ENCODE measurements at places on chromosomes 11 and 22.

DNA sequence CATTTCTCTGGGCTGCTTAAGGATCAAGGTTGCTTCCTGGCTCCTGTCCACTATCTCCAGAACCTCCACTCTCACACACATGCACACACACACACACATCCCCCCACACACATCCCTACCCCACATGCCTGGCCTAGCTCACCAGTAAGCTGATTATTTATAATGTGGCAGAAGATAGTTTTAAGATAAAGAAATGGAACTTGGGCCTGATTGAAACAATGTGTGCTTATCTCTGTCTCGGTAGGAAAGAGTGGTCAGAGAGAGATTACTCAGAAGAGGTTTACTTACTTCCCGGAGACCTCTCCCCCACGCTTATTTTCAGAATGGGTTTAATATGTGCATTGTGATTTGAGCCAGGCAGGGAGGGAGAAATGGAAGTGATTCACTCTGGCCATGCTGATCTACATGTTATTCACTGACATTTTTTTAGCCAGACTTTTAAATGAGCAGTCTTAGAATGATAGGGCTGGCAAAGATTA is 422.4 kb downstream of the TENM4 start:
- no peak for ATAC-seq

- no peak for ATAC-seq
These were observed 8.6 kb downstream of the HTATIP2 start for GRCh38 chr11:20372081-20372626.

DNA sequence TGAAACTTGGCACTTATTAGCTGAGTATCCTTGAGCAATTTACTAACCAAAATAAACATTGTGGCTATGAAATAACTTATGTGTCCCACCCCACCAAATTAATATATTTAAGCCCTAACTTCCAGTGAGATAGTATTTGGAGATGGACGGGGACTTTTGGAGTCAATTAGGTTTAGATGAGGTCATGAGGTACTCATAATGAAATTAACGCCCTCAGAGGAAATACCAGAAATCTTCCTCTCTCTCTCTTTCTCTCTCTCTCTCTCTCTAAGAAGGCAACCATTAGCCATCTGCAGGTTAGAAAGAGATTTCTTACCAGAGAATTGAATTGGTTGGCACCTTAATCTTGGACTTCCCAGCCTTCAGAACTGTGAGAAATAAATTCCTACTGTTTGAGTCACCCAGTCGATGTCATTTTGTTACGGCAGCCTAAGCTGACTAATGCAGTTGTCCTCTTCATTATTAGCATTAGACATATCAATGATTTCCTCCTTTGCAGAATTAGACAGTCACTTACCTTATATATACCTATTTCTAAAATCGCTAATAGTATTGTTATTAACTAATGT is 1284.0 kb downstream of the FAM181B start:
- no peak for ATAC-seq

DNA sequence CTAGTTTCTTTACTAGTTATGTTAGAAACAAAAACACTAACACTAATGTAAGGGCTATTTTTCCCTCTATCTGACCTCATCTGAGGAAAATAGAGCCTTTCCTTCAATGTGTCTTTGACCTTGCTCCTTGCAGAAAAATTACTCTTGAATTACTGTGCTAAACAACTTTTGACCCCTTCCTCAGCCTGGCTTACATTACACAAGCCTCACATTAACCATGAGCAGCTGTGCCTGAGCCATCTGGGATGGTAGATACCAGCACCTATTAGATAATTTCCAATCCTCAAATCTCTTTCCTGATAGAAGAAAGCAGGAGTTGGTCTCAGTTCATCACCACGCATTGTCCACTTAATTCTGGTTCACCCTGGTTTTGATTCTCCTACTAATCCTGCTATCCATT is 134.4 kb upstream of the NCAM1 start:
- no peak for ATAC-seq

GRCh38 chr11:73376803-73377629 is 817 bp downstream of the RELT start:
- peak; percentile 44 for ATAC-seq

GRCh38 chr22:36344106-36344827 is 43.5 kb downstream of the MYH9 start:
- ATAC-seq = peak; percentile 74
